ENCODE measurements at places on chromosomes 4 and X.

GRCh38 chr4:183906739-183907651 is 1.9 kb downstream of the STOX2 start:
- no peak for DNase-seq

DNA sequence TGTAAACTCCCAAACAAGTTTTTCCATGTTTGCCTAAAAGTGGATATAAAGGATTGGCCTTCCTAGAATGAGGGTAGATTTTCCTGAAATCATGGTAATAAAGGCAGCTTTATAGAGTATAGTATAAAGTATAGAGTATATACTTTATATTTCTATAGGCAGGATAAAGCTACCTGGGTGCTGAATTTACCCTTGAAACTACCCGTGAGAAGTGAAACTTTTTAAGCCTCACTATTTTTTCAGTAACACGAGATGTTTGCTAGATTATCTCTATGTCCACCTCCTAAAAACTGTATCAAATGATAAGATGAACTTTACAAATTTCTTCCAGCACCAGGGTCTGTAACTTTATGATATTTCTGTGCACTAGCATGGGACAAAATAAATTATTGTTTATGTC is 340.0 kb upstream of the GALNTL6 start:
- no peak for DNase-seq

DNA sequence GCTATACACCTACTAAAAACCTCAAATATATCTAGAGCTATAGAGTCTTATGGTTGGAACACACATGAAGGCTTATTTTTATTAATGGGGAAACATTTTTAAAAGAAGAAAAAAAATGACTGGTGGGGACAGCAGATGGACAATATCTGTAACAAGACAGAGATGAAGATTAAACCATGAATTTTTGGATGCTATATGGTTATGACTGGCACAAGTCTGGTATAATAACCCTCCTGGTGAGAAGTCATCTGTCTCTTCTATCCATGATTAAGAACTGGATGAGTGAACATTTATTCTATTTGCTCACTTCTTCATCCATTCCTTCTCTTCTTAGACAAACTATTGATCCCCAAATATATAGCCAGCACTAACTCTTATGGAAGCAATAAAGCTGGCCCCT is 104.4 kb downstream of the EFHC2 start:
- no peak for DNase-seq

- peak; percentile 77 for DNase-seq
Observed at GRCh38 chr4:101252721-101253120, 94.6 kb downstream of the PPP3CA start.

DNA sequence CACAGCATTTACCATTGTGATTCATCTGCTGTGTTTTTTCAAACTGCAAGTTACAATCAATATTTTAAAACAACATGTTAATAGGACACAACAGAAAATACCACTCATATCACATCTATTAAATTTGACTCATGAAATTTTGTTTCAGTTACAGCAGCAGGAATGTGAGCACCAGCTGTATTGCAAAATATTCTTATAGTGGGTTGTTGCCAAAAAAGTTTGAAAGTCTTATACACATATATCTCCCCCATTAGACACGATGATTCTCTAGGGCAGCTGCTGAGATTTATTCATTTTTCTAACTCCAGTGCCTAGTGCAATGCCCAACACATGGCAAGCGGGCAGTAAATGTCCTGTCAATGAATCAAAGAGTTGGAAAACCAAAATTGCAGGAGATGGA is 26.6 kb upstream of the NKX3-2 start:
- no peak for DNase-seq

- no peak for DNase-seq
Observed at GRCh38 chrX:20240201-20240600, 26.5 kb downstream of the RPS6KA3 start.

DNA sequence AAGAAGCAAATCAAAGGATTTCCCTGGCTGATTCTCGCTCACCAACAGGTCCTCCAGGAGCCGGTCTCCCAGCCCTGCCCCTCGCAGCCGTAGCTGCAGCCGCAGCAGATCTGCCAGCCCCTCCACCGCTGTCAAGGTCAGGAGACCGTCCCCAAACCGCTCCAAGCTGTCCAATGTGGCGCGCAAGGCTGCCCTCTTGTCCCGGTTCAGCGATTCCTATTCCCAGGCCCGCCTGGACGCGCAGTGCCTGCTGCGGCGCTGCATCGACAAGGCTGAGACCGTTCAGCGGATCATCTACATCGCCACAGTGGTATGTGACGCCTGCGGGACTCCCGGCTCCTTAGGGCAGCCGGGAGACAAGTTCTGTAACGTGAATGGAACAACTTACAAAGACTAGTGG is 25.6 kb downstream of the SPATA18 start:
- DNase-seq, result no peak

DNA sequence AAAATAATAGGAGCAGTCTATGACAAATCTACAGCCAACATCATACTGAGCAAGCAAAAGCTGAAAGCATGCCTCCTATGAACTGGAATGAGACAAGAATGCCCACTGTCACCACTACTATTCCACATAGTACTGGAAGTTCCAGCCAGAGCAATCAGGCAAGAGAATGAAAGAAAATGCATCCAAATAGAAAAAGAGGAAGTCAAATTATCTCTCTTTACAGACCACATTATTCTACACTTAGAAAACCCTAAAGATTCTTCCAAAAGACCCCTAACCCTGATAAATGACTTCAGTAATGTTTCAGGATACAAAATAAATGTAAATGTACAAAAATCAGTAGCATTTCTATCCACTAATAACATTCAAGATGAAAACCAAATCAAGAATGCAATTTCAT is 249.0 kb downstream of the STK32B start:
- DNase-seq, result no peak

DNA sequence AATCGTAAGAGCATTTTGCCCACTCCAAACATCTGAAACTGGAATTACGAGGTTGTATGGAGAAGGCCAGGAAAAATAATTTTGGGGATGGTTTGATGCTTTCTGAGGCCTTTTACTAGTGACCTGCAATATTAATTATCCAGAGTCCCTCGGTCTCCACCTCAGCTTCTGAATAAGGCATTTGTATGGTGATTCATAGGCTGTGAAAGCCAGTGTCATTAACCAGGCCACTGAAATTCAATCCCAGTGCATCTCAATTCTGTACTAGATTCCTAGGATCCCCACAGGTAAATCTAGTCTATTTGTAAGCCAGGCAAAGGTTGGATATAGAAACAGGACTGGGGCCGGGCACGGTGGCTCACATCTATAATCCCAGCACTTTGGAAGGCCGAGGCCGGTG is 135.4 kb upstream of the RBPJ start:
- DNase-seq, result no peak

- DNase-seq, result no peak
Observed at GRCh38 chrX:9853307-9853706, 67.1 kb downstream of the SHROOM2 start.

DNA sequence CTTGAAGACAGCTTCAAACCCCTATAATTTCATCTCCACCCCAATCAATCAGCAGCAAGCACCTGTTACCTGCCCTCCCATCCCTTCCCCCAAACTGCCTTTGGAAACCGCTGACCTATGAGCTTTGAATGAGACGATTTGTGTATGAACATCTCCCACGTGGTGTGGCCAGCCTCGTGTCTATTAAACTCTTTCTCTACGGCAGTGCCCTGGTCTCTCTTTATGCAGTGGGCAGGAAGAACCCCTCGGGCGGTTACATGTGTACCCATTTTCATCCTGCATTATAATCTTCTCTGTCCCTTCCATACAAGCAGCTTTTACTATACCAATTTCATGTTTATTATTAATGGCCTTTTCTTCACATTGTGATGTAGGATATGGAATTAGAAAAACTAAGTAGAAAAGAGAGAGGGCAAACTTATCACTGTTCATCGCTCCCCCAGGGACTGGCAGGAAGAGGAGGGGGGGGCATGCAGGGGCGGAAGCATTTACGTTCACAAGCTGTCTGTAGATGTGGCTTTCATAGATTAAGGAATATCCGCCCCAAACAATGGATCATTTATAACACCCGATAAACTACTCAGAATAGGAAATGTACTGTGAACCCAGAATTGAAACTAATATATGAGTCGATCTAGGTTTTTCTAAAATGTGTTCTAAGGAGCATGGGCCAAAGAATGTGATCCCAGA is 95.5 kb upstream of the ZNF518B start:
- DNase-seq, result peak; percentile 4

- no peak for DNase-seq
Observed at GRCh38 chrX:10168226-10168625, 11.5 kb downstream of the CLCN4 start.

DNA sequence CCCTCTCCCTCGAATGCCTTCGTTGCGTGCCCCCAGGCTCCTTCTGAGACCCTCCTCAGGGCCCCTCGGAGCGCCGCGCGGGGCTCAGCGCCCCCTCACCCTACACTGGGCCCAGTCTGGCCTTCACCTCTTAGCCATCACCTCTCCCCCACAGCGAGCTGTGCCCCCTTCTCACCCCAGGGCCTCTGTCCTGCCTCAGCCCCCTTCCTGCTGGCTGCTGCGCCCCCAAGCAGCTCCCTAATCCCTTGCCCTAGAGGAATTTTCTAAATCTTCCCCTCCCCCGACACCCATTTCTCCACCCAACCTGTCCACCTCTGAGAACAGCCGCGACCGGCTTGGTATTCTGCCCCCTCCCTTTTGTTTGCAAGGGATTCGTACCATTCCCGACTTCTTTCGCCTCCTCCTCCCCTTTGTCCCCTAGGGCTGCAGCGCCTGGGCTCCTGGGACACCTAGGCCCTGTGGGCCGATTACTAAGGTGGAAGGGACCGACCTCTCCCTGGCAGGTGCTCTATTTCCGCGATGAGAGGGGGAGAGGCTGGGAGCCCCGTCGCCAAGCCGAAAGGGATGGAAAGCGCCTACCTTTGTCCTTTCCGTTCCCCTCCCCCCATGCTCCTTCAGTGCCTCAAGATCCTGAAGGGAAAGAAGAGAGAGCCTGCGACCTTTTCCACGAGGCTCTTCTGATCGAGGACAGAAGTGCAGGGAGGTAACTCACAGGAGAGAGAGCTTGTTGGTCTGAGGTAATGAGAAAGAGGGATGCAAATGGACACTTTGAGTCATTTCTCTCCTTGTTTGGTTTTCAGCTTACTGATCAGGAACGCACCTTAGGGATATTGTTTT is 10.9 kb downstream of the DLG3 start:
- peak; percentile 76 for DNase-seq

GRCh38 chr4:113031212-113031611 is 18.2 kb upstream of the ANK2 start:
- peak; percentile 41 for DNase-seq

- no peak for DNase-seq
Observed at GRCh38 chr4:151882072-151882803, 121.4 kb upstream of the GATB start.

DNA sequence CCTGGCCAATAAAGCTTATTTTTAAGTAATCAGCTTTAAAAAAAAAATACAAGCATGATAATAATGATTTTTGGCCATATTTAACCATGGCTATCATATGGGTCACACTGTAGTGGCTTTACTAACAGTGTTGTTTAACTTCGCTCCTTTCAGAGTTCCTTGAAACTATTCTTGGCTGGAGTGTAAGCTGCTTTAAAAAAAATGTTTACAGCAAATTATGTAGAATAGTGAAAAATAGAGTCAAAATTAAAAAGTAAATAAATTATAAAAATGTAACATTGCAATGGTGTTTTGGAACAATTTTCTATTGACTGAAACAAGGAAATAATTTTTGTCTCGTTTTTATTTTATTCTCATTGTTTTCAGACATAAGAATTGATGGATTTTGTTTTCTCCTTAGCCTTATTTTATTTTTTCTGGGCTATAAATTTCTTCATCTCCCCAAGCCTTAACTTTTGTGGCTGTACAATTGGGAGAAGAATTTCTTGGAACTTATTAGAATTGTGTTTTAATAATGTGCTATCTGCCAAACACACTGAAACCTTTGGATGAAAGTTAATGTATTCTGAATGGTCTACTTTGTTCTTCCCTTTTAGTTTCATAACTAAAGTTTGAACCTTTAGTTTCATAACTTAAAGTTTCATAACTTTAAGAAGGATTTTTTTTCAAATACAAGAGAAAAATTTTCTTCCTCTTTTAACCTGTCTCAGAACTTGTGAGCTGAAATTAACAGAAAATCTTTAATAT is 182.0 kb downstream of the ARHGAP24 start:
- DNase-seq, result no peak

GRCh38 chr4:154973244-154974035 is 192.4 kb downstream of the RBM46 start:
- no peak for DNase-seq

GRCh38 chrX:96204928-96205327 is 479.7 kb upstream of the DIAPH2 start:
- DNase-seq, result no peak
